Sigmoid colon (tissue), 7 donors: ENCODE measurements at places on chromosomes 4 and X. TPM values are rescaled to one million over a fixed set of nuclear protein-coding genes. Genes with fewer than 3 reads are reported as not detected.
A peak's percentile ranks its signal among the peaks of the same experiment; 100 is the strongest.

DNA sequence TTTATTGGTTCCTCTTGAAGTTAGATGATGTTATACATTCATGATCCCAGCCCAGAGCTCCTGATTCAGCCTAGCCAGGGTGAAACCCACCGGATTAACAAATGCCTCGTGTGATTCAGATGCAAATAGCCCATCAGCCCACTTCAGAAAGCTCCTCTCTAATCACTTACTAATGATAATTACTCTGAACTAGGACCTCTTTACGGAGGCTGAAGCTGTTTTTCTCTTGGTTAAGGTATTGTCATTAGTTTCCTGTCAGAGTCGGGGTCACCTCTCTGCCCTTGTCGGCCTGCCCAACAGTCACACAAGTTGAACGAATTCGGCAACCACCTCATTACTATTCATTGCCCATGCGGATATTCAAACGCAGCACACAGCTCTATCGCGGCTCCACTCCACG, 36.6 kb downstream of the ZFP42 start:
- DNase-seq = no peak

Gene RNF175
- total RNA-seq = 1.8 TPM

Gene DMP1
- total RNA-seq = not detected

DNA sequence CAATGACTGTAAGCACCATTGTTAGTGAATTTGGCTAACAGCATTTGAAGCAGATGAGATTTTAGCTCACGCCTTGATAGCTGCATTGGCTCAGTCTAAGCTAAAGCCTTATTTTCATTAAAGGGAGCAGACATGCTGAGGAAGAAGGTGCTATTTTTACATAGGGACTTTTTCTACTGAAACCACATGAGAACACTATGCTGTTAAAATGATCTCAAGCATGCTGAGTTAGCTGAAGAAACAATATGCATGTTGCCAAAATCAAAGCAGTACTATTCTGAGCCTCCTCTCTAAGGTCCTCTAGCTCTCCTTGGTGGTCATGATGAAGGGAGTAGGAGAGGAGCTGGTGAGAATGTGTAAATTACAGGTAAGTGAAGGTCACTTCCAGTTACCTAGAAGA, 134.4 kb upstream of the JADE1 start:
- DNase-seq = no peak

DNA sequence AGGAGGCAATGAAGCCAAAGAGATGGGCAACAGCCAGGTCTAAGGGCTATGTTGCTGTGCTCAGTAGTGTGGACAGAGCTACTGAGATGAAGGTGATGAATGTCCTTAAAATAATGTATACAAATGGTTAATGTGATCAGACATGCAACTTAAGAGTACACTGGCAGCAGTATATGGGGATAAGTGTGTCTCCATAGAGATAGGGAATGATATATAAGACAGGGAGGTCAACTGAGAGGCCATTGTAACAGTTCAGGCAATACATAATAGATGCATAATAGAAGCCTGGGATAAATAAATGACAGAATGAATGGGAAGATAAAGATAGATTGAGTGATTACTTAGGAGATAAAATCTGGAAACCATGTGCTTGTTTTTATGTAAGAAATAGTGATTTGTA, 250.0 kb downstream of the CFAP299 start:
- no peak for DNase-seq

GRCh38 chrX:73766431-73766795, 203.4 kb downstream of the CHIC1 start:
- DNase-seq = no peak

DNA sequence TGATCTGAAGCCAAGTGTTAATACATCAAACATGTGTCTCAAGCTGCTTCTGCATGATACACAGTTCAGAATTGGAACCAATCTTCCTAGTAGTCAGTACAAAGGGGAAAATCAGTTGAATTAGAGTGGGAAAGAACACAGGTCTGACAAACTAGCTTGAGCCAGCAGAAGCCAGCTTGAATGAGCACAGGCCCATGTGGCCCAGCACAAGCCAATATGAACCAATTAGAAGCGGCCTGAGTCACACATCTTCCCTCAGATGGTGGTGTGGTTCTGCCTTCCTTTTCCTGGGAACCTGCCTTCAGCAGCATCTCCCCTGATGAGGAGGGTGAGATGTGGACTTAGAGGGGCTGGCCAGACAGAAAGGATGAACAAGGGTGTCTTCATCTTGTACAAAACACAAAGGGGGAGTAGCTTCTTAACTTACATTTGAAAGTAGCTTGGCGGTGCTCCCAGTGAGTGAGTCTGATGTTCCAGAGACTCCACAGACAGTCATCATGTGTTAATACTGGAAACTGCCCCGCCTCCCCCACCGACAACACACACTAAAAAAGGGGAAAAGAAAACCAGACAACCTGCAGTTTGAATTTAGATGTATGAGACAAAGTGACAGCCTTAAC, 72.0 kb downstream of the FRMPD4 start:
- peak; percentile 87 for DNase-seq
